ENCODE measurements at places on chromosomes 7 and 10.

GRCh38 chr10:113987805-113988204 lies 55.9 kb upstream of the ADRB1 start:
- DNase-seq, result no peak

GRCh38 chr10:89904755-89905154 lies 203.4 kb downstream of the KIF20B start:
- no peak for DNase-seq

DNA sequence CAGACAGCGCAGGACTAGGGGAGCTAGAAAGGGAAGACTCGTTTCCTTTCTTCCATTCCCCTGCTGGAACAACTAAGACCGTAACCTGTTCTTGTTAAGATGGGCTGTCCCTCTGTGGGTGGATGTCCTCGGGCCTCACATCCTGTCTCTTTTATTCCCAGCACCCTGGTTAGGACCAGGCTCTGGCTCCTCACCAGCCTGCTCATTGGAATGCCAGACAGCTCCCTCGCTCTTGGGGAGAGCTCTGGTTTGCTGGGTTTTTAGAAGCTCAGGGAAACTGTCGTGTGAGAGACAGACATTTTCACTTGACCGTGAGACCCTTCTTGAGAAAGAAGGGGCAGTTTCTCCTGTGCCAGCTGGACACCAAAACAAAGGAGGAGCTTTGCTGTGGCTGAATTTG lies 58.1 kb upstream of the HABP2 start:
- DNase-seq, result no peak

GRCh38 chr10:451856-452255 lies 237.6 kb downstream of the DIP2C start:
- no peak for DNase-seq

GRCh38 chr10:1572519-1573333 lies 164.6 kb downstream of the ADARB2 start:
- DNase-seq, result no peak

DNA sequence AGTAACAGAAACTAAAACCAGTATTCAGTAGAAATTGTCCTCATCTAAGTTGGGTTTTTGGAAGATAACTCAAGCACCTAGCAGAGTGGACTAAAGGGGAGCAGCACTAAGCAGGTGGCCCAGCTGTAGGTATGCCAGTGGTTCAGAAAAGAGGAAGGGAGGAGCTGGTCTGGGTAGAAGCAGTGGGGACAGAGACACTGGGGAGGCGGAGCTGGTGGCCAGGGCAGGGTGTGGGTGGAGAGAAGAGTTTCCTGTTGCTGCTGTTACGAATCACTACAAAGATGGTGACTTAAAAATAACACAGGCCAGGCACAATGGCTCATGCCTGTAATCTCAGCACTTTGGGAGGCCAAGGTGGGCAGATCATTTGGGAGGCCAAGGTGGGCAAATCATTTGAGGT lies 136.2 kb downstream of the WDR11 start:
- peak; percentile 13 for DNase-seq

GRCh38 chr7:70421319-70421718 lies 710.6 kb upstream of the GALNT17 start:
- DNase-seq, result no peak

GRCh38 chr7:32928785-32929298 lies 28.4 kb upstream of the FKBP9 start:
- DNase-seq, result no peak

DNA sequence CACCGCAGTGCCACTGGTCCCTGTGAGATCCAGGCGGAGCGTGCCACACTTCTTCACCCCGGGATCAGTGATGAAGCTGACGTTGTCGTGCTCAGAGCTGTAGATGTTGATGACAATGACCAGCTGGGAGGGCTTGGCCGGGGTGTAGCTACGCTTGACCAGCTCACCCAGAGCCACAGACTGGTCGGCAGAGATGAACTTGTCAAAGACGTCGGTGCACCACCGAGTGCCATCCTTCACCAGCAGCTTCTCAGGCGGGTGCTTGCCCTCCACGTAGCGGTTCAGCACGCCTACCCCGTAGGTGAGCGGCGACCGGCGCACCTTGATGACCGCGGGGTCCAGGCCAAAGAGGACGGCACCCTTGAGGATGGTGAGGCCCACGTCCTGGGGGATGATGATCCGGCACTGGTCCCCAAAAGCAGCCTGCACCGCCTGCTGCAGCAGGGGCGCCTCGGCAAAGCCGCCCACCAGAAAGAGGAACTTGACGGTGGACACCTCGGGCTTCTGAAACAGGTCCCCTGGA lies 54.2 kb downstream of the PNLIPRP2 start:
- DNase-seq, result no peak

All from GM12864 (cell line).